GM23338 (cell line): ENCODE measurements at places on chromosomes 3 and 15. TPM values are rescaled to one million over a fixed set of nuclear protein-coding genes. Genes with fewer than 3 reads are reported as not detected.
A peak's percentile ranks its signal among the peaks of the same experiment; 100 is the strongest.

IL20RB gene
- total RNA-seq, result 2.1 and 4.6 TPM in 2 replicates

MME gene
- 32.6 and 76.7 TPM in 2 replicates for total RNA-seq

SPINK8 gene
- total RNA-seq, result not detected in 2 replicates

DNA sequence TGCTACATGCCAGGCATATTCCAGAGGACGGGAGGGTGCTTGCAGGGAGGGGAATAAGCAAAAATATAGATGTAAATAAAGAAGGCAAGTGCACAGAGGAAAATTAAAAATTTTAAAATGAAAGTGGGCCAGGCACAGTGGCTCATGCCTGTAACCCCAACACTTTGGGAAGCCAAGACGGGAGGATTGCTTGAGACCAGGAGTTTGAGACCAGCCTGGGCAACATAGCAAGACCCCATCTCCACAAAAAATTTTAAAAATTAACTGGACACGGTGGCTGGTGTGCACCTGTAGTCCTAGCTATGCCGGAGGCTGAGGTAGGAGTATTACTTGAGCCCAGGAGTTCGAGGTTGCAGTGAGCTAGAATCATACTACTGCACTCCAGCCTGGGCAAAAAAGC lies 22.4 kb downstream of the ZBTB38 start:
- H3K4me1 ChIP-seq, result peaks cover 54% of the 10 kb centered on the region
- no peaks in the 10 kb centered on the region for H3K27me3 ChIP-seq
- H3K36me3 ChIP-seq, result no peaks in the 10 kb centered on the region
- no peak for DNase-seq
- H3K4me3 ChIP-seq, result no peak overlapping the region

DNA sequence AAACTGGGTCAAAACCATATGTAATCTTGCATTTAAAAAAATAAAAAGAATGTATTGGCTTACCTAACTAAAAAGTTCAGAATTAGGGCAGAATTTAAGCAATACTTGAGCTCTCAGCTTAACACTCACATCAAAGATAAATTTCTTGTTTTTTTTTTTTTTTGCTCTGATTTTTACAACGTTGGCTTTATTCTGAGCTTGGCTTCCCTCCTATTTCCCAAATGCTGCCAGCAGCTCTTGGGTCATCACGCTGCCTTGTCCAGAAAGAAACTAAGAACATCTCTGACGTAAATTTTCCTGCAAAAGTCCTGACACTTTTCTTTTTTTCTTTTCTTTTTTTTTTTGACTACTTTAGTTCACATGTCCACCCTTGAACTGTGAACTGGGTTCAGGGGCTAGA lies 150.6 kb upstream of the TGFBR2 start:
- H3K36me3 ChIP-seq, result no peaks in the 10 kb centered on the region
- H3K27ac ChIP-seq, result no peak overlapping the region
- no peak overlapping the region for H3K4me3 ChIP-seq
- H3K4me1 ChIP-seq, result peaks cover 7% of the 10 kb centered on the region; the same call in 1 of the 2 replicates
- DNase-seq, result no peak

- no peaks in the 10 kb centered on the region for H3K27me3 ChIP-seq
- no peak overlapping the region for H3K4me3 ChIP-seq
- H3K36me3 ChIP-seq, result no peaks in the 10 kb centered on the region
- DNase-seq, result no peak
- peaks cover 52% of the 10 kb centered on the region for H3K4me1 ChIP-seq
These were observed 23.6 kb downstream of the TRPM1 start for GRCh38 chr15:31077941-31078340.

DNA sequence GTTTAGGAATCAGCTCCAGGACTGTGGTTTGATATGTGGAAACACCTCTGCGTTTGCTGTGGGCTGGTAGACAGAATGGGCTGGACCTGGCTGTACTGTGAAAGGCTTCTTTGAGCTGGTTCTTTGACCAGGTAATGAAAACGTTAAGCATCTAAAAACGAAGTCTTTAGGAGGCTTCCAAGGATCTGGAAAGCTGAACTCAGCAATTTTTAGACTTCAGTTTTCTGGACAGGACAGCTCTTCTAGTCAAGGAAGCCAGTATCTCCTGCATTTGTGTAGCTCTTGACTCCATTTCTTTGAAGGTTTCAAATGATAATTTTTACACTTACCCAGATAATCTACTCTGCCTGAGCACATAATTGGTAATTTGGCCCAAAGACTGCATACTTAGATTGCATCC lies 25.5 kb downstream of the MAP2K1 start:
- H3K4me3 ChIP-seq, result no peak overlapping the region
- DNase-seq, result no peak
- H3K36me3 ChIP-seq, result peaks cover 8% of the 10 kb centered on the region
- peak overlapping the region; percentile 47; the same call in 1 of the 2 replicates for H3K27ac ChIP-seq

GRCh38 chr3:129591932-129592331 lies 14.5 kb downstream of the PLXND1 start:
- peak overlapping the region; percentile 47 for H3K4me3 ChIP-seq
- no peak for DNase-seq
- H3K27ac ChIP-seq, result no peak overlapping the region
- no peaks in the 10 kb centered on the region for H3K27me3 ChIP-seq
- no peaks in the 10 kb centered on the region for H3K36me3 ChIP-seq
- H3K4me1 ChIP-seq, result peaks cover 55% of the 10 kb centered on the region

DNA sequence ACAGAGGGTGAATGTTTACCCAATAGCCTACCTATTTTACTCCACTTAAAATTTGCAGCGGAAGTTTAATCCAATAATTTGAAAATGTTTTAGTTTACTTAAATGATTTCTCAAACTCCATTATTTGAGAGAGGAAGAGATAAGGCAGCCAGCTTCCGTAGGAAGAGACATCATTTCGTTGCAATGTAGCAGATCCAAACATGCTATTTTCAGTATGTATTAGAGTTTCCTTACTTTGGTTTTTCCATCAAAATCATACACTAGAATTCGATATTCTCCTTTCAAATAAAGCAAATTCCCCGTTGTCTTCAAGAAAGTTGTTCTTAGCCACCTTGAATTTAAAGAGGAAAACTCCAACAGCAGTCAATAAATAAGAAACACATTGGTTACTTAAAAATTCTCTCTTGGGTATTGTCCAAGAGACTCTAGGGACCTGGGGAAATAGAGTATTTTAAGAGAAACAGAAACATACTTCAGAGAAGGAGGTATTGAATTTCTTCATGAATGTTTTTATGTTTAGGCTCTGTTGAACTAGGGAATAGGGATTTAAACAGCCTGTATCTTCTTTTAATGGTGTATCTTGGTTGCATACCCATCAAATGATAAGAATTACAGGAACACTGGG lies 324.5 kb upstream of the GBE1 start:
- DNase-seq, result no peak
- H3K4me1 ChIP-seq, result peaks cover 44% of the 10 kb centered on the region
- no peaks in the 10 kb centered on the region for H3K36me3 ChIP-seq
- no peak overlapping the region for H3K27ac ChIP-seq
- no peaks in the 10 kb centered on the region for H3K27me3 ChIP-seq
- no peak overlapping the region for H3K4me3 ChIP-seq

DNA sequence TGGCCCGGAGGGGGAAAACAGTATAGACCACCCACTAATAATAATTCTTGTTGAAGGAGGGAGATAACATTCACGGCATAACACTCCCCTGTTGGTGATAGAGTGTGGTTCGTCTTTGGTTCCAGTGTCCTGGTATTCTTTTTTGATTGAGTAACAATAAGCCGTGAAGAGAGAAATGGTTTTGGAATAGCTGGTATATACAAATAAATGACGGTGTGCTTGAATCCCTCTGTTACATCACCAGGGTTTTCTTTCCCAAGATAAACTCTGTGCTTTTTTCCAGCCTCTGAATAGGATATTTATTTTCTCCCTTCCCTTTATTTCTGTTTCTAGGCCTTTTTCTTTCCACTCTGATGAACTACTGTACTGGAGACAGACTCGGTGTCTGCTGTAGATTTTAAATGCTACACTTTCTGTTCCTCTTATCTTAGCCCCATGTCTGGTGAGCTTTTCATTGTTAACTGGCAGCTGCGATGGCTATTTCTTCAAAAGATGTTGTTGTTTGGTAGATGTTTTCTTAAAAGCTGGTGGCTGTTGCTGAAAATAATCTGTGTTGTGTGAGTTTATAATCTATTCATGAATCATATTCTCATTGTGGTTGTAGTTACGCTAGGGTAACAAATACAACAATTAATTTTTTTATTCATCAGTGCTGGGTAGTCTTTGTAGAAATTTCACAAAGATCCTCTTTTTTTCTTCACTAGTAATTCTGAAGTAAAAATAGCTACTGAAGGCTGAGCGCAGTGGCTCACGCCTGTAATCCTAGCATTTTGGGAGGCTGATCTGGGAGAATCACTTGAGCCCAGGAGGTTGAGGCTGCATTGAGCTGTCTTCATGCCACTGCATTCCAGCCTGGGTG lies 15.5 kb upstream of the SCAANT1 start:
- DNase-seq, result no peak
- H3K36me3 ChIP-seq, result 0 out of 2 replicates have a peak, but pooled peaks cover 4% of the 10 kb centered on the region
- peaks cover under 1% of the 10 kb centered on the region; the same call in 1 of the 2 replicates for H3K4me1 ChIP-seq

DNA sequence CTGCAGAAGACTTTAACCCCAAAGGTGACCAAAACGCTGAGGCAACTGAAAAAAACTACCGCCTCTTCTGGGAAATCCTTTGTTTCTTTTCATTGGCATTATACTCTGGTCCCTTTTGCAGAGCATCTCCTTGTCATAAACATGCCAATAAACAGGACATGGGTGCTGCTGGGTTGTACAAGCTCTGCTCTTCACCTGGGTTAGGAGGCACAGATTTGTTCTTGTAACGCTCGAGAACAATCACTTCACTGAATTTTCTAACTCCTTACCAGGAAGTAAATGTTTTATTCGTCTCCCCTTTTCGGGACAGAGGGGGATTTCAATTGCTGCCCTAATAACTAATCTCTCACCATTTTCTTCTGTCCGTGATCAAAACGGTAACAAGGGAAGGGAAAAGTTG lies 1.3 kb downstream of the PLCH1 start:
- no peak for DNase-seq
- H3K36me3 ChIP-seq, result no peaks in the 10 kb centered on the region
- peak overlapping the region; percentile 88 for H3K4me3 ChIP-seq
- H3K4me1 ChIP-seq, result peaks cover 39% of the 10 kb centered on the region

DNA sequence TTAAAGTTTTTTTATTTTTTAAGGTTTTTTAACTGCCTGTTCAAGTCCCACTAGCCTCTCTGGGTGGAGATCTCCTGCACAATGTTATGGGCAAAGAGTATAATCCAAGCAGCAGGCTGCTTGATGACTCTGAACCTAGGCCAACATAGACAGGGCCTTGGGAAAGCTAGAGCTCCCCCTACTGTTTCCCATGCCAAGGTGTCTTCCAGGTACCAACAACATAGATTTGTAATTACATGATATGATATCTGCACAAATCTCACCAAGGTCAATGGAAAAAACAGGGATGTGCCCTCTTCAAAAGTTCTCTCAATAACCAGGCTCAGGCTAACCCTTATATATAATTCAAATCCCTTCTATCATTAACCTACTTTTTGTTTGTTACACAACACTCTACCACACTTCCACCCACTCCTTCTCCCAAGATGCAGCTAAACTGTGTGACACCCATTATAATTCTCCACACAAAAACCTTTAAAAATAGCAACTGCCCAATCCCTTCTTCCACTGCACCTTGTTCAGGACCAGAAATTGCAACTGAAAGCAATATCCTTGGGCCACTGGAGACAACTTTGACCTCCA lies 43.8 kb downstream of the RBM15B start:
- H3K27me3 ChIP-seq, result no peaks in the 10 kb centered on the region
- H3K36me3 ChIP-seq, result peaks cover 6% of the 10 kb centered on the region
- H3K4me3 ChIP-seq, result no peak overlapping the region
- H3K27ac ChIP-seq, result no peak overlapping the region
- H3K4me1 ChIP-seq, result no peaks in the 10 kb centered on the region
